ENCODE measurements at places on chromosomes 12 and 14.

- no peak for DNase-seq
These were observed 694.5 kb downstream of the VRK1 start for GRCh38 chr14:97491697-97492096.

- DNase-seq = no peak
These were observed 46.8 kb downstream of the RNF34 start for GRCh38 chr12:121446750-121447149.

DNA sequence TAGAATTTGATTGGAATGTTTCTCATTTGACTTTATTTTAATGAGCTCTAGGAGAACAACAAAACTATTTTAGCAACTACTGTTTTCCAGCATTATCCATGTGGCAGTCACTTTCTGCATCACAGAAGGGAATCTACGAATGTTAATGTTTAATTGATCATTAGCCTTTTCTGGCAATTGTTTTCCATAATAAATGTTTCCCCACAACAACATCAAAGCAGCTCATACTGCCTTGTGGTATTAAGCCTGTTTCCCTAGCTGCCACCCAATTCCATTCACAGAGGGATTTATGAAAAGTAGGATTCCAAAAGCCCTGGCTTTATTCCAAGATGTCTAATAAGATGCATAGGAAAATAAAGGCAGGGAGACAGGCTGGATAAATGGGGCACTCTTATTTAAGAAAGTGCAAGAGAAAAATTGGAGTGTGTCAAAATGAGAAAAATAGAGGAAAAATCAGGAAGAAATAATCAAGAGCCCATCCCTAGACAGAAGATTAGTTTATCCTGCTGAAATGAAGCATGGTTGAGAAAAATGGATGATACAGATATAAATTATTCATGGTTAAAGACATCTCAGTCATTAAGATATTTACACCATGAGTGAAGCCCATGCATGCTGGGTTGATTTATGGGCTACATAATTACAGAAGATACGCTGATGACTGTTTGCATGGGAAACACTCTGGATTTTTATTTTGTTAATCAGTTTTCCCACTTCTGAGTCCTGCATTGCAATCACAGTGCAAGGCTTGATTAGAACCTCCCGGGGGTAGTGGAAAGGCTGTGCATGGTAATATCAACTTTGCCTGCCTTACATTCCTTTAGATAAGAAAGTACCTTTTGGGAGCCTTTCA is 180.3 kb downstream of the HELB start:
- no peak for DNase-seq

DNA sequence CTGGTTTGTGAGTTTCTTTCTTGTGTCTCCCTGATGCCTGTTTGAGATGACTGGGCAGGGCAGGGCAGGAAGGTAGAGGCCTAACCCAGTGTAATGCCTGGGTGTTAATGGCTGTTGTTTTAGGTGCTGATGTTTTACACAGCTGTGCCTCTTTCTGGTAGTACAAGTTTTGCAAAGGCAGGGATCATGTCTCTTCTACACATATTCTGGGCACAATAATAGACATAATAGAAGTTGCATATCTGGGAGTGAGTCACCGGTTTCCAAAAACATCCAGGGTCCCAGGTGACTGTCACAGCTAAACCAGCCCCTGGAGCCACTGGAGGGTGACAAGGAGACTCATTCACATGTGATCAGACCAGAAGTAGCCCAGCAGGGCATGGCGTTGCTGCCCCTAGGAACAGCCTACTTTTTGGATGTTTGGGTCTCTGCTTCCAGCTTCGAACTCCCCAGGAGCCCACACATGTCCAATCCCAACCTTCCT is 18.1 kb downstream of the TPCN1 start:
- no peak for DNase-seq

GRCh38 chr14:41446008-41446407 is 160.7 kb upstream of the LRFN5 start:
- no peak for DNase-seq

GRCh38 chr14:99604766-99605298 is 825 bp upstream of the CCDC85C start:
- no peak for DNase-seq

DNA sequence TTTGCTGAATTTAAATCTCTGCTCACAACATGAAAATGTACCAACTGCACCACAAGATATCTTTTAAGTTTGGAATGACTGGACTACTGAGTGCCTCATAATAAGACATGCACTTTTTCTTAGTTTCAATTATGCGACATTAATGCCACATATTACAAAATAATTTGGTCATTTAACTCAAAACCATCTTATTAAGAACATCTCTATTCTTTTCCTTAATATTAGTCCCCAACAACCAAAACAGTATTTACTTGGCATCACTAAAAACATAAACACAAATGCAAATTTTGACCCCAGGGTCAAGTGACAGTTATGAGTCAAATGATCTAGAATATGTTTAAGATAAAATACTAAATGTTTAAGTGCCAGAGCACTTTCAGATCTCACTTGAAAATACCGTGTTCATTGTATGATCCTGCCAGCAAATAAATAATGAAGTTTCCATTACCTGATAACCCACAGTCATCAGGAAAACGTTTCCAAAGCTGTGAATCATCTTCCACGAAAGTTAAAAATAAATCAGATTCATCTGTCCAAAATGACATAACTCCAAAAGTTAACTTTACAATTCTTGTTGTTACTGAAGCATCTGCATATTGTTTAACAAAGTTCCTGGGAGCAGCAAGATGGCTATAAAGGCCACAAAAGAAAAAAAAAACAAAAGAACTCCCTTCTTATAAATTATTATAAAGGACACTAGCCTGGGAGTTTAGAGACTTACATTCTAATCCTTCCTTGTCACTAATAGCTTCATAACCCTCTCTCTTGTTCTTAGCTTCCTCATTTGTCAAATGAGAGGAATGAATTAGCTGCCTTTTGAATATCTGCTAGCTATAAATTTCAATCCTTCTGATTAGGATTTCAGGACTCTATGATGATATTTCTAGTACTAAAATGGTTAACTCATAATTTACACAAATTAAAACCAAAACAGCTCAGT is 30.5 kb upstream of the AP4S1 start:
- no peak for DNase-seq

DNA sequence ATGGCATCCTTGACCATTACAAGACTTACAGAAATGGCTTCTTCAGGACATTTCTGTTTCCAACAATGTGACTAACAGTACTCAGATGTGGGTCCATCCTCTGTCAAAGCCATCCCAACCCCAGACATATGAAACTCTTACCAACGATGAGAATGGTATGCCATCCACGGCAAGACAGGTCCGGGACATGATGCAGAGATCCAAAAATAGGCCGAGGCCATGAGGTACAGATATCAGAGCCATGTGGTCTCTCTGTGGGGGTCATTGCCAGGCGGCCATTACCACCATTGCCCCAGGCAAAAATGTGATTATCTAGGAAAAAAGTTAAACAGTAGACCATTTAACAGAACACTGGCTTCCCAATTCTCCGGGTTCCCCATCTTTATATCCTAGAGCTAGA is 27.5 kb downstream of the ZC2HC1C start:
- no peak for DNase-seq

All from activated CD4-positive, CD25-positive, alpha-beta regulatory T cell treated with anti-CD3 and anti-CD28 coated beads, Interleukin-2, amount 50 U/mL, for 16 hours (primary cell).